ENCODE measurements at places on chromosomes 1 and 21. TPM values are rescaled to one million over a fixed set of nuclear protein-coding genes. Genes with fewer than 3 reads are reported as not detected.

Gene DDX59
- 21.5 TPM for total RNA-seq

Gene MCM3AP
- 35.7 TPM for total RNA-seq

Gene CENPF
- 3.3 TPM for total RNA-seq

DNA sequence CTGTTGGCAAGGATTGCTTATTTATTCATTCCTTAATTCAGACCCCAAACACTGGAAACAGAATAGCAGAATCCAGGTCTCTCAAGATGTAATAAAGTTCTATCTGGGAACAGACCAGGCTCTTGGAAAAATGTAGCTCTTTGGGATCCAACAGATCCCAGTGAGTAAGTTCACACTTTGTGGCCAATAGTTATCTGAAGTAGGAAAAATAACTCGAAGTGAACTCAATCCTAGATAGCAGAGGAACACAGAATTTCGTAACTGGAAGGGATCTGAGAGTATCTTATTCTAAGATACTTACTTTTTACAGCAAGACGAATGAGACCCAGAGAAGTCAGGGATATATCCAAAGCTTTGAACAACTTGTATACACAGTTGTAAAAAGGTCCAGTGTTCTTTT lies 150.7 kb upstream of the CD34 start:
- peaks cover 20% of the 10 kb centered on the region for H3K4me1 ChIP-seq
- no peak for DNase-seq
- H3K4me3 ChIP-seq: no peak overlapping the region

Gene OR10R2
- total RNA-seq: not detected

- no peak overlapping the region for H3K4me3 ChIP-seq
- peak overlapping the region; percentile 81 for H3K27ac ChIP-seq
- H3K27me3 ChIP-seq: no peaks in the 10 kb centered on the region
- no peaks in the 10 kb centered on the region for H3K4me1 ChIP-seq
- DNase-seq: no peak
Measured at GRCh38 chr1:39647247-39647646, 7.8 kb upstream of the HEYL start.

DNA sequence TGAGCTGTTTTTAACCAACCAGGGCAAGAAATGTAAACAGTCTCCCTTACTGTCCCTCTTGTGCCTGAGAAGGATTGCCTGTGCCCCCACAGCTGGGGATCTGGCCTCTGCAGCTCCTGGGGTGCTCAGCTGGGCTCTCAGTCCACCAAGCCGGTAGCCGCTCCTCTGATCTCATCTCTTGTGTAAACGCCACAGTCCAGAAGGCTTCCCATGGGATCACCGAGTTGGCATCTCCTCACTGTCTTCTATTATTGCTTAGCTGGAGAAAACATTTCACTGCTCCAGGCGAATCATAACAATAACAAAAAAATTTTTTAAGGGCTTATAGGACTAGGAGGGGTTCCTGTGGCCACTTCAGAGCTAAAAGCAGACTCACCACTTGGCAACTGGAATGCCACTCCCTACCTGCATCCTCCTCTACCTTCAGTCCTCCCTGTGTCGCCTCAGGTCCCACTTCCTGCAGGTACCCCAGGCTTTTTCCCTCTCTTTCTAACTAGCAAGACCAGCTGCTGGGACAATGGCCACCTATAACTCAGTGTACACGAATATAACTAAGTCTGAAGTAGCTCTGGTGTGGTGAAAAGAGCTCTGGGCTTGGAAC lies 75.8 kb downstream of the ATP1A1 start:
- no peak for DNase-seq
- H3K4me3 ChIP-seq: no peak overlapping the region
- no peaks in the 10 kb centered on the region for H3K4me1 ChIP-seq
- H3K36me3 ChIP-seq: no peaks in the 10 kb centered on the region

GRCh38 chr1:189619682-189620332 lies 857.9 kb downstream of the BRINP3 start:
- DNase-seq: no peak
- H3K27ac ChIP-seq: no peak overlapping the region
- H3K4me3 ChIP-seq: no peak overlapping the region
- no peaks in the 10 kb centered on the region for H3K27me3 ChIP-seq
- no peaks in the 10 kb centered on the region for H3K36me3 ChIP-seq

Gene COL8A2
- 4.5 TPM for total RNA-seq

DNA sequence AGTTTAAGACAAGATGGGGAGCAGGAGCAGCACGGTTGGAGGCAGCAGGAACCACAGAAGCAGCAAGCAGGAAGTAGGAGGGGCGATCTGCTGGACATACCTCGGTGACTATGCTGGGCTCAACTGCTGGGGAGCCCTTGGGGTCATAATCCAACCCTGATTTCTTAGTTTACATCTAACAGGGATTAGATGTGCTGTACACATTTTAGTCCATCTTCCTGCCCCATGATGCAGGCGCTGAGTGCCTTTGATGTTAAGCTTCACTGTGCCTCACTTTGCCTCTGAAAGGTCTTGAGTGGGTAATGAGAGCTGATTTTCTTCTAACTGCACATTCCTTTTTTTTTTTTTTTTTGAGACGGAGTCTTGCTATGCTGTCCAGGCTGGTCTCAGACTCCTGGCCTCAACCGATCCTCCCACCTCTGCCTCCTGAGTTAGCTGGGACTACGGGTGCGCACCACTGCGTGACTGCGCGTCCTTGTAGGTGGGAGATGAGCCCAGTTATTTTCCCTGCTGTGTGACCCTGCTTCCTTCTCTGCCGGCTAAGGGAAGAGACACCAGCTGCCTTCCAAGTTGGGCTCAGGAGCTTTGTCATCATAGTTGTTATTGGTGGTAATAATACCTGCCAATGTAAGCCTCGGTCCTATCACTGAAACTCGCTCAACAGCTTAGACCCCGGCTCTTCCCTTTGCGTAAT lies 1.1 kb upstream of the RCAN3 start:
- H3K4me1 ChIP-seq: peaks cover 7% of the 10 kb centered on the region
- H3K36me3 ChIP-seq: no peaks in the 10 kb centered on the region
- no peaks in the 10 kb centered on the region for H3K27me3 ChIP-seq
- peak overlapping the region; percentile 83 for H3K4me3 ChIP-seq
- no peak for DNase-seq

Gene TNFRSF14
- 14.5 TPM for total RNA-seq

Gene FAM151A
- 0.63 TPM for total RNA-seq

DNA sequence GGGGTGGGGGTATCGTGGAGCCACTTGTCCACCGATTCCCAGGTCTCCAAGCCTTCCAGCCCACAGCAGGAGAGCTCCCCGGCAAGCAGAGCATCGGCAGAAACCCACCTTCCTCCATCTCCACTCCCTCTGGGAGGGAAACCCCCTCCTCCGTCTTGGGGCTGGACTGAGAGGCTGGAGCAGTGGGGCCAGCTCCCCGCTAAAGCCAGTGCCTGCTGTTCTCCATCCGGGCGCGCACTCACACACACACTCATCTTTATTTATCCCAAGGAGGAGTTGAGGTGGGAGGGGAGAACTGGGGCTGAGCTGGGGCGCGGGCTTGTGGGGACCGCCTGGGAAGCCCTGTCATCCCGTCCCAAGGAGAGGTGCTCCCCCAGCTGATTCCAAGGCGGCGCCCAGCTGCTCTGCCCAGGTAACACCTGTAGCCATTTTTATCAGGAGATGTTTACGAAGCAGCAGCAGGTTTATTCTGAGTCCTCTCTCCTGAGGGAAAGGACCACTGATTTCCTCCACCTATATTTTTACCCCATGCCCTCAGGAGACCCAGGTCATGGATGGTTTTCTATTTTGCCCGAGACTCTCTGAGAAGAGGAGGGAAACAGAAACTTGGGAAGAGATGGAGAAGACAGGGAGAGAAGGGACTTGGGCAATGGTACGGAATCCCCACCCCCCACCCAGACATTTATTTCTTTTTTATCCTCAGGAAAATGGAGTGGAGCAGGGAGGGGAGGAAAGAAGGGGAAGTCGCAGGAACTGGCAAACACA lies 2.1 kb downstream of the KCNN3 start:
- peaks cover 44% of the 10 kb centered on the region for H3K4me1 ChIP-seq
- no peaks in the 10 kb centered on the region for H3K36me3 ChIP-seq
- no peak overlapping the region for H3K4me3 ChIP-seq
- no peak for DNase-seq

Gene TTC24
- total RNA-seq: not detected

GRCh38 chr1:1371364-1371745 lies 3.7 kb downstream of the AURKAIP1 start:
- no peaks in the 10 kb centered on the region for H3K27me3 ChIP-seq
- DNase-seq: no peak
- H3K27ac ChIP-seq: no peak overlapping the region
- peaks cover 39% of the 10 kb centered on the region for H3K4me1 ChIP-seq
- H3K36me3 ChIP-seq: peaks cover 9% of the 10 kb centered on the region
- no peak overlapping the region for H3K4me3 ChIP-seq
